ENCODE measurements at places on chromosomes 11 and 22.

- H3K27ac ChIP-seq = no peak overlapping the region
- H3K4me3 ChIP-seq = no peak overlapping the region
- H3K27me3 ChIP-seq = peaks cover 51% of the 10 kb centered on the region
Measured at GRCh38 chr22:27669798-27670599, 131.6 kb downstream of the MN1 start.

DNA sequence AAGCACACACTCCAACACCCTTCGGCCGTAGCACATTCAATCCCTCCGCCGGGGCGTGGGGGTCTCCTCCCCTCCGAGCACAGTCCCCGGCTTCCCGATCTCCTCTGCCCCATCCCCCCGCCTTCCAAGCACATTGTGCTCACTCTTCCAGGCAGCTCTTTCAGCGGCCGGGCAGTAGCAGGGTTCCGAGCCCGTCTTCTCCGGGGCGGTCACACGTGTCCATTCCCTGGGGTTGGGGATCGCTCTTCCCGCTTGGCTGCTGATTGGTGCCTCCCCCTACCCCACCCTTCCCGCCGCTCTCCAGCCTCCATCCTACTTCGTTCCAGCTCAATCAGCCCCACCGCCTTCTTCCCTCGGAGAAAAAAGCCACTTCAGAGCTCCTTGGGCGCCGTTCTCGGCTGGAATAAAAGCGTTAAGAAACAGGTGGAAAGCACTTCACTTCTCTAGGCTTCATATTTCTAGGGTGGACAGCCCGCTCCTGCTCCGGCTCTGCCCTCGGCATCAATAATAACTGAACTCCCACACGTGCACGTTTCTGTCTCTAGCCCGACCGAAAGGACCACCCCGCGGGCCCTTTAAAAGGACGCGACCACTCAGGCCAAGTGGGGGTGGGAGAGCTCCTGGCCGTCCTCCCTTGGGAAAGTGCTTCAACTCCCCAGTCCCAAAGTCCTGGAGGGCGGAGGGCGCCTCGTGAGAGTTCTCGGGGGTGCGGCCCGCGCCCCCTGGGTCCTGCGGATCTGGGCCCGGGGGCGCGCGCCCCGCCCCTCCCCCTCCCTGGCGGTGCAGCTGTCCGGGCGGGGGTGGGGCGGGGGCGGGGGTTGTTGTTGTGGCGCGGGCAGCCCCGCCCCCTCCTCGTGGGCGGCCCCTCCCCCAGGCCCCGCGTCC, 464 bp upstream of the CECR2 start:
- peaks cover 2% of the 10 kb centered on the region for H3K27me3 ChIP-seq
- H3K27ac ChIP-seq = peak overlapping the region; percentile 99
- DNase-seq = peak; percentile 85
- peak overlapping the region; percentile 88 for H3K4me3 ChIP-seq
- H3K36me3 ChIP-seq = no peaks in the 10 kb centered on the region

DNA sequence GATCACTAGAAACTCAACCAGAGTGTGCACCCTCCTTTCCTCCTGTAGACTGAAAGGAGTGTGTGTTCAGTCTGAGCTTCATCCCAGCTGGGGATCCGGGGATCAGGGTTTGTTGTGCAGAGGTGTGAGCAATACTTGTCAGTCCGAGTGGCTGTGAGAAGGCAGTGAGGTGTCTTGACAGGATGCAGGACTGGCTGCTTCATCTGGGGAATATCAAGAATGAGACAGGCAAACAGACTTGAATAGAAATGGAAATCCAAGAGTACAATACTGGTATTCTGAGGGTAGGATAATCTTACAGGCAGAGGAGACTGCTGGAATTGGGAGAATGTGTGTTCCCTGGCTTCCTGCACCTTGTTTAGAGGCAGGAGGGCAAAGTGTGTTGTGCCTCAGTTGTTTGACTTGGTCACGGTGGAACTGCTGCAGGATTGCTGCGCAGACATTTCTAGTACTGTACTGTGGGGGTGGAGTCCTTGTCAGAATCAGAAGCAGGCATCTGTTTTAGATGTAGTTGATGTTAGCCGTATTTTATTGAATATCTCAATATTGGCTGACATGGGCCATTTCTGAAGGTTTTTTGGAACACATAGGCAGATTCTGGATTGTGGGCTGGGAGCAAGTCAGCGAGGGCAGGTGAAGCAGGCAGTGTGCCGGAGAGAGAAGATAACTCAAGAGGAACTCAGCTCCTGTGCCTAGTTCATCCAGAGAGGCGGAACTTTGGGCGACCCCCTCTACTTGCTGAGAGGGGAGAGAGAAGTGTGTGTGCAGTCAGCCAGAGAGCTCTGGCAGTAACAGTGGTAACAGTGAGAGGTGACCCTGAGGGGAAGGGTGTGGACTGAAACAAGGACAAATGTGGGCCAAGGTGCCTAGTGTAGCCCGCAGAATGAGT, 27.1 kb upstream of the GRK2 start:
- H3K27ac ChIP-seq = peak overlapping the region; percentile 98
- peak; percentile 12 for DNase-seq
- H3K4me3 ChIP-seq = peak overlapping the region; percentile 99
- no peaks in the 10 kb centered on the region for H3K27me3 ChIP-seq
- H3K36me3 ChIP-seq = peaks cover 27% of the 10 kb centered on the region
- peaks cover 49% of the 10 kb centered on the region for H3K4me1 ChIP-seq

DNA sequence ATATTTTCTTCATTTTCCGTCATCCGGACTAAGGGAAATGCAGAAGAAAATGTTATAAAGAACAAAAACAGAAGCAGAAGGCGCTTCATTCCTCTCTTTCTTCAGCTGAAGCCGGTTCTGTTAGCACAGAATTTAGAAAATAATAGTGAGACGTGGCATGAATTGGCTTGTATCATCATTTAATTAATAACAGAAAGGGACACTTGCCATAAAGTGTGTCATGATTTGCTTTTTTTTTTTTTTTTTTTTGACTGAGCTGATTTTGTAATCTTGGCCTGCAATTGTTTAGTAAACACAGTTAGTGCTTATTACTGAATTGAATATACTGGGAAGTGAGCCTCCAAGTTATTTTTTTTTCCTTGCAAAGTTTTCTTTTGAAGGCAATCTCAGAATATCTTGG, at the start of gene MMP27:
Gene MMP27, minus strand, starts transcription at position 144 of the 400 bp plus-strand sequence. Its CDS starts 55 bp downstream, at position 89.
- DNase-seq = no peak
- H3K27me3 ChIP-seq = peaks cover 3% of the 10 kb centered on the region
- H3K27ac ChIP-seq = no peak within 1 kb of the TSS
- no peaks in the 10 kb centered on the region for H3K36me3 ChIP-seq

DNA sequence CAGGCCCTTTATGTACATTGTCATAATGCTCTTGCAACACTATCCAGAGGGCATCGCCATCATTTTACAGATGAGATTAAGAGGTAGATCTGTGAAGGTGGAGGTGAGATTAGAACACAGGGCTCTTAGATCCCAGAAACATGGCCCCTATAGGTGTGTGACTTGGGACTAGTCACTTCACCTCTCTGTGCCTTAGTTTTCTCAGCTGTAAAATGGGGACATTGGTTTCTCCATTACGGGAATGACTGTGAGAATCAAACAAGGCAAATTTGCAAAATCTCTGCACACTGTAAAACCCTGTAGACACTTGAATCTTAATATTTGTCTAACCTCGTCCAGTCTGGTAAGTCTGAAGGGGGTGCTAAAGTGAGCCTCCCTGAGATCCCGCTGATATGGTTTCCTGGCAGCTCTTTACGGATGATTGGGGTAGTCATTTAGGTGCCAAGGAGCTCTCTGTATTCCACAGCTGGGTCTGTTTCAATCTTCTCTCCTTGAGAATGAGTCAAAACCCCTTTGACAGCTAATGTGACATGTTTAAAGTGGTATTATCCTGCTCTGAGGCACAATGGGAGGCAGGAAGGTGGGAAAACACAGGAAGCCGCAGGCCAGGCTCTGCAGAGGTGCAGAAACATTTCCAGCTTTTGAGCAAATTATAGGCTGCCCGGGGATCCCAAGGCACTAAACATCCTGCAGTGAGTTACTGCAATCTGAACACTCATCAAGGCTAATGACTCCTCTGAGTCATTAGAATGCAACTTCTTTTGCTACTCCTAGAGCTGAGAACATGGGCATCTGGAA, 140.8 kb downstream of the CCDC81 start:
- DNase-seq = no peak
- H3K4me3 ChIP-seq = peak overlapping the region; percentile 19
- no peaks in the 10 kb centered on the region for H3K27me3 ChIP-seq
- H3K4me1 ChIP-seq = peaks cover 59% of the 10 kb centered on the region
- peak overlapping the region; percentile 83 for H3K27ac ChIP-seq

- H3K4me1 ChIP-seq = no peaks in the 10 kb centered on the region
- no peak overlapping the region for H3K4me3 ChIP-seq
- no peaks in the 10 kb centered on the region for H3K27me3 ChIP-seq
- no peaks in the 10 kb centered on the region for H3K36me3 ChIP-seq
- DNase-seq = no peak
Measured at GRCh38 chr11:26032241-26032640, 299.7 kb upstream of the ANO3 start.

DNA sequence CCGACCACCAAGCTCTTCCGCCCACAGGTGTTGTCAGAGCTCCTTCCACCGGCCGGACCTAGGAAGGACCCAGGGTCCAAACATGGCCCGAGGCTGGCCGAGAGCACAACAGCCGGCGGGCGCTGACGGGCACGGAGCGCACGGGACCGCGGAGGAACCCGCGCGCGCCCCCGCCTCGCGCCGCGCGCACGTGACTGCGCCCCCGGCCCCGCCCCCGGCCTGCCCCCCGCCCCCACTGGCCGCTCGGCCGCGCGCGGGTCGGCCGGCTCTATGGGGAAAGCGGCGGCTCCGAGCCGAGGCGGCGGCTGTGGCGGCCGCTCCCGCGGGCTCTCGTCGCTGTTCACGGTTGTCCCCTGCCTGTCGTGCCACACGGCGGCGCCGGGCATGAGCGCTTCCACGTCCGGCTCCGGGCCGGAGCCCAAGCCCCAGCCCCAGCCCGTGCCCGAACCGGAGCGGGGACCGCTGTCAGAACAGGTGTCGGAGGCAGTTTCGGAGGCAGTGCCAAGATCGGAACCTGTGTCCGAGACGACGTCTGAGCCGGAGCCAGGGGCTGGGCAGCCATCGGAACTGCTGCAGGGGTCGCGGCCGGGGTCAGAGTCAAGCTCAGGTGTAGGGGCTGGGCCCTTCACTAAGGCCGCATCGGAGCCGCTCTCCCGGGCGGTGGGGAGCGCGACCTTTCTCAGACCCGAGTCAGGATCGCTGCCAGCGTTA, at the start of gene OSBP2:
Gene OSBP2, plus strand, starts transcription at position 235 of the 711 bp plus-strand sequence. Its CDS starts 36 bp downstream, at position 271.
- H3K36me3 ChIP-seq = no peaks in the 10 kb centered on the region
- peak; percentile 71 for DNase-seq

DNA sequence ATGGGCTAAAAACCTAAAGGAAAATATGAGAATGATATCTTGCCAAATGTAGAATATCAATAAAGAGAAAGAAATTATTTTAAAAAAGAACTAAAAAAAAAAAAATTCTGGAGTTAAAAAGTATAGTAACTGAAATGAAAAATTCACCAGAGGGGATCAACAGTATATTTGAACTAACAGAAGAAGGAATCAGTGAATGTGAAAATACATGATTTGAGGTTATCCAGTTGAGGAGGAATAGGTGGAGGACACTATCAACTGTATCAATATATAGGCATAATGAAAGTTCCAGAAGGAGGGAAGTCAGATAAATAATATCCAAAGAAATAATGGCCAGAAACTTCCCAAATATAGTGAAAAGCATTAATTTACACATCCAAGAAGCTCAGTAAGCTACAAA, 16.1 kb upstream of the HORMAD2 start:
- peaks cover 6% of the 10 kb centered on the region for H3K27me3 ChIP-seq
- no peak overlapping the region for H3K27ac ChIP-seq
- DNase-seq = no peak

DNA sequence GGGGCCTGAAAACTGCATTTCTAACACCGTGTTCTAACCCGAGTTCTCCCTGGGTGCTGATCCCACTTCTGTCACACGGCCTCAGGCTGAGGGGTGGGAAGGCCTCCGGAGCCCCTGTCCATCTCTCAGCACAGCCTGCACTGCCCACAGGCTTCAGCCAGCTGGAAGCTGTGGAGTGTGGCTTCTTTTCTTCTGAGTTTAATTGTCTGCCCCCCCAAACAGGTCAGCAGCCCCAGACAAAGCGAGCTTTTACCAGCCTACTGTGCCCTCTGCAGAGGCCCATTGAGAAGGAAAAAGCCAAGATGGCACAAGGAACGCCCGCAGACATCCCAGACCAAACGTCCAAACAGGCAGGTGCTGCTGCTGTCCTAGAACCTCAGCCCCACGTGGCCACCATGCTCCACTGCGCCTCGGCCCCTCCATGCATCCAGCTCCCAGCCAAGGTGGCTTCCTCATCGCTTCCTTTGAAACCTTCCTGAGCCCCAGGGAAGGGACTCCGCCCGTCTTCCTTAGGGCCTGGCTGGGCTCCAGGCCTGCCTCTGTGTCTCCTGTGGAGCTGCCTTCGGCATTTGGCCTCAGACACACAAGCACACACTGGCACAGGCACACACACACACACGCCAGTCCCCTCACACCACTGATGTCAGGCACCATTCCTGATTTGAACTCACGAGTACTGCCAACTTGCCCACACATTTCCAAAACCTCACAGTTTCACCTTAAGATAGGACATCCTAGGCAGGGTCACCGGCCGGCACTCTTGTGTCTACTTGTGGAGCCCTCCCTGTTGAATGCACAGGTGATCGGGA, 1.7 kb downstream of the MOB2 start:
- peaks cover 4% of the 10 kb centered on the region for H3K27me3 ChIP-seq
- H3K36me3 ChIP-seq = no peaks in the 10 kb centered on the region
- no peak overlapping the region for H3K4me3 ChIP-seq

- peaks cover 4% of the 10 kb centered on the region for H3K27me3 ChIP-seq
- peak; percentile 19 for DNase-seq
- no peak overlapping the region for H3K4me3 ChIP-seq
- peak overlapping the region; percentile 72 for H3K27ac ChIP-seq
- no peaks in the 10 kb centered on the region for H3K36me3 ChIP-seq
Measured at GRCh38 chr22:17194213-17194612, 25.0 kb downstream of the ADA2 start.

- H3K4me1 ChIP-seq = peaks cover 67% of the 10 kb centered on the region
- peak overlapping the region; percentile 66 for H3K4me3 ChIP-seq
- peaks cover 9% of the 10 kb centered on the region for H3K36me3 ChIP-seq
- peaks cover 3% of the 10 kb centered on the region for H3K27me3 ChIP-seq
- DNase-seq = peak; percentile 57
Measured at GRCh38 chr11:12862696-12863469, 146.2 kb upstream of the RASSF10 start.

DNA sequence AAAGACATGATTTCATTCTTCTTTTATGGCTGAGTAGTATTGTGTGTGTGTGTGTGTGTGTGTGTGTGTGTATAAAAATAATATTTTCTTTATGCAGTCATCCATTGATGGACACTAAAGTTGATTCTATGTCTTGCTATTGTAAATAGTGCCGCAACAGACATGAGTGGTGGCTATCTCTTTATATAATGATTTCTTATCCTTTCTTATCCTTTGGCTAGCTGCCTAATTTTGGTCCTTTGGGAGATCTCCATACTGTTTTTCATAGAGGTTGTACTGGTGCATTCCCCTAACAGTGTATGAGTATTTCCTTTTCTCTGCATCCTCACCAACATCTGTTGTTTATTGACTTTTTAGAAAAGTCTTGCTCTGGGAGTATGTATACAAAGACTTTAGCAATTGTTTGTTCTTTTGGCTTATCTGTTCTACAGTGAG, 107.0 kb downstream of the STIM1 start:
- H3K27me3 ChIP-seq = peaks cover 4% of the 10 kb centered on the region
- H3K27ac ChIP-seq = no peak overlapping the region
- H3K4me3 ChIP-seq = no peak overlapping the region
- H3K4me1 ChIP-seq = peaks cover 15% of the 10 kb centered on the region
- DNase-seq = no peak

GRCh38 chr22:33842006-33842354, 78.3 kb downstream of the LARGE1 start:
- DNase-seq = no peak
- H3K36me3 ChIP-seq = peaks cover 15% of the 10 kb centered on the region
- no peak overlapping the region for H3K27ac ChIP-seq
- no peaks in the 10 kb centered on the region for H3K27me3 ChIP-seq
- peaks cover 11% of the 10 kb centered on the region for H3K4me1 ChIP-seq
- no peak overlapping the region for H3K4me3 ChIP-seq
